ENCODE measurements at places on chromosomes 12 and 14. TPM values are rescaled to one million over a fixed set of nuclear protein-coding genes. Genes with fewer than 3 reads are reported as not detected.

GRCh38 chr12:71662849-71663560 is 643 bp downstream of the ZFC3H1 start:
- H3K27ac ChIP-seq, result peak overlapping the region; percentile 90
- peaks cover 12% of the 10 kb centered on the region for H3K36me3 ChIP-seq
- H3K27me3 ChIP-seq, result no peaks in the 10 kb centered on the region
- DNase-seq, result peak; percentile 60

DDX47 gene
- polyA plus RNA-seq, result 54.3 TPM

- no peak for DNase-seq
- no peaks in the 10 kb centered on the region for H3K4me1 ChIP-seq
- no peaks in the 10 kb centered on the region for H3K36me3 ChIP-seq
- H3K4me3 ChIP-seq, result no peak overlapping the region
- H3K27ac ChIP-seq, result no peak overlapping the region
Observed at GRCh38 chr12:77485961-77486854, 344.5 kb upstream of the NAV3 start.

CCDC38 gene
- 0.36 TPM for polyA plus RNA-seq

- DNase-seq, result no peak
- H3K36me3 ChIP-seq, result no peaks in the 10 kb centered on the region
- H3K4me3 ChIP-seq, result no peak overlapping the region
- peaks cover 5% of the 10 kb centered on the region for H3K4me1 ChIP-seq
- no peak overlapping the region for H3K27ac ChIP-seq
Observed at GRCh38 chr12:1322821-1323220, 271.6 kb downstream of the FBXL14 start.

LAG3 gene
- polyA plus RNA-seq, result 2.1 TPM

All from large intestine (tissue), 12 donors.